ENCODE measurements at places on chromosomes 7 and 10. TPM values are rescaled to one million over a fixed set of nuclear protein-coding genes. Genes with fewer than 3 reads are reported as not detected.

The DOCK1 gene
- total RNA-seq: 77.5 TPM

The OPN1SW gene
- total RNA-seq: not detected

The VDAC2 gene
- total RNA-seq: 223 TPM

The VAX1 gene
- not detected for total RNA-seq

The FAM25A gene
- not detected for total RNA-seq

The FFAR4 gene
- total RNA-seq: not detected

The C7orf57 gene
- not detected for total RNA-seq

The SERPINE1 gene
- 2,576 TPM for total RNA-seq

The GALNT17 gene
- not detected for total RNA-seq

The LIPF gene
- not detected for total RNA-seq

The MRC1 gene
- 0.19 TPM for total RNA-seq

The GSAP gene
- total RNA-seq: 2.9 TPM

The EFCAB10 gene
- 0.56 TPM for total RNA-seq

The ZNF425 gene
- 3.1 TPM for total RNA-seq

The RPEL1 gene
- total RNA-seq: 0.19 TPM

The DEPP1 gene
- 15.3 TPM for total RNA-seq

The NODAL gene
- total RNA-seq: not detected

The LRRC18 gene
- total RNA-seq: not detected

The PRF1 gene
- total RNA-seq: not detected

The OPN4 gene
- total RNA-seq: not detected

The INA gene
- total RNA-seq: 1.2 TPM

The PDE1C gene
- 13.0 TPM for total RNA-seq

The CALCR gene
- not detected for total RNA-seq

The ITIH5 gene
- 1.4 TPM for total RNA-seq

The ANKIB1 gene
- total RNA-seq: 93.3 TPM

The SPDYE1 gene
- not detected for total RNA-seq

The MGAM2 gene
- total RNA-seq: not detected

The GSTO1 gene
- total RNA-seq: 337 TPM

The COBL gene
- total RNA-seq: not detected

The DRGX gene
- total RNA-seq: not detected

The TUBB8 gene
- total RNA-seq: not detected

The RSPH10B gene
- 0.56 TPM for total RNA-seq

The GHRHR gene
- not detected for total RNA-seq

The COL13A1 gene
- total RNA-seq: 44.3 TPM

The ZNF107 gene
- 1.7 TPM for total RNA-seq

The AGBL3 gene
- 0.96 TPM for total RNA-seq

The MACC1 gene
- total RNA-seq: 1.1 TPM

The ZP3 gene
- total RNA-seq: 1.2 TPM

The C10orf95 gene
- not detected for total RNA-seq

The PRPS1L1 gene
- total RNA-seq: not detected

The WDR86 gene
- total RNA-seq: not detected

The SPRN gene
- 0.38 TPM for total RNA-seq

The HACD1 gene
- total RNA-seq: 30.5 TPM

The SLC39A12 gene
- total RNA-seq: not detected

The FAM24B gene
- 4.4 TPM for total RNA-seq
